ENCODE measurements at places on chromosomes 16 and 17.

DNA sequence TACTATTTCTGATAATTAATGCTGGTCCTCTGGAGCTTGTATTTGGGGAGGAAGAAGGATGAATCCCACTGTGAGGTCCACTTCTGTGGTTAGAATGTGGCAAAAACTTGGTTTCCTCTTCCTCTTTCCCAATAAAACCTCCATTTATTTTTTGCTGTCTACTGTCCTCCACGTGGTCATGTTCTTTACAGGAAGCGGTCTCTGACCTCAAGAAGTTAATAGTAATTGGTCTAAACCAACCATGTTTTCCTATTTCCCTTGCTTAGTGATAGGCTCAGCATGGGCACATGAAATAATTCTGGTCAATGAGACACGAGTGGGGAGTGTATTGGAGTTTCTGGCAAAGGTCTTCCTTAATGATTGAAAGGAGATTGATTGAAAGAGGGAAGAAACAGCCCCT, 33.9 kb downstream of the CHP2 start:
- DNase-seq = no peak

DNA sequence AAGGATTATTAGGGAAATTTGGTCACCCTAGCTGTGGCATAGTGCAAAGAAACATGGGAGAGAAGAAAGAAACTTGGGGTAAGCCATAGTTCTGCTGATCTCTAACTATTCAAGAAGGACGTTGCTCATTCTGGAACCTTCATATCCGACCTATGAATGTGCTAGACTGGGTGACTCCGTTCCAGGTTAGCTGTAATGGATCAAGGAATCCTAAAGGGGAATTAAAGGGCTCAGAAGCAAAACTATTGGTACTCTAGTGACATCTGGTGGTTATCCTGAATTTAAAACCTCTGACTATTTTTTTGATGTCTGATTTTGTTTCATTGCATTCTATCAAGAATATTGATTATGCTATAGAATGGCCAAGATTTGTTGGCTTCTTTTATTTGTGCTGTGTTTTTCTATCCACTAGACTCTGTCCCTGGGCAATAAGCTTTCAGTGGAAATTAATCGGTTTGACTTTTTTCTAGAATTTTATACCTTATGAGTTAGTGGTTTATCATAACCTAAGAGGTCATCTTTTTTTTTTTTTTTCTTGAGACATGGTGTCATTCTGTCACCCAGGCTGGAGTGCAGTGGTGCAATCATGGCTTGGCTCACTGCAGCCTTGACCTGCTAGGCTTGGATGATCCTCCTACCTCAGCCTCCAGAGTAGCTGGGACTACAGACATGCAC, 19.5 kb downstream of the PCTP start:
- no peak for DNase-seq

DNA sequence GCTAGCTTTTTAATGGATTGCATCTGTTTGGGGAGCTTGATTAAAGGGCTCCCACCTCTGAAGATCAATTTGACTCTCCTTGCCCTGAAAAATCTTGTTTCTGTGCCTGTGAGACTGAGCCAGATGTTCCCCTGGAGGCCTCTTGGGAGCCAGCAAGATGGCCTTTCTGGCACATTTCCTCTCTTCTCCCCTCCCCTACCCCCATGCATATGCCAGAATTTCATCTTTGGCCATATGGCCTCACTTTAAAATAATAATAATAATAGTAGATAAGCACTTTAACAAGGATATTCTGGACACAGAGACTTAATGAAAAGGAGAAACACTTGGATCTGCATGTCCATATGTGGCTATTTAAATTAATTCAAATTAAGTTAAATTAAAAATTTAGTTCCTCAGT, 144.1 kb upstream of the CES5A start:
- DNase-seq = no peak

- DNase-seq = peak; percentile 57
Observed at GRCh38 chr16:11349599-11350276, 4.5 kb downstream of the RMI2 start.

- no peak for DNase-seq
Observed at GRCh38 chr16:15616012-15616411, 26.9 kb downstream of the MARF1 start.

DNA sequence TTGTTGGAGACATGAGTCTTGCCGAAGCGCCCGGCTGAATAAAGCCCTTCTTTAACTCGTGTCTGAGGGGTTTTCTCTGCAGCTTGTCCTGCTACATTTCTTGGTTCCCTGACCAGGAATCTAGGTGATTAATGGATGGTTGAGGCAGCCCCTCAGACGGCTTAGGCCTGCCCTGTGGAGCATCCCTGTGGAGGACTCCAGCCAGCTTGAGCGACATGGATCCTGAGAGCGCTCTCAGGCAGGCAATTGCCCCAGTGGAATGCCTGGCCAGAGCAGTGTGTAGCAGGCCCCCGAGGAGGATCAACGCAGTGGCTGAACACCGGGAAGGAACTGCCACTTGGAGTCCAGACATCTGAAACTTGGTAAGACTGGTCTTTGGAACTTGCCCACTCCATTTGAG, 17.3 kb upstream of the ENDOV start:
- DNase-seq = no peak

GRCh38 chr16:77439106-77439505, 4.3 kb upstream of the ADAMTS18 start:
- no peak for DNase-seq

DNA sequence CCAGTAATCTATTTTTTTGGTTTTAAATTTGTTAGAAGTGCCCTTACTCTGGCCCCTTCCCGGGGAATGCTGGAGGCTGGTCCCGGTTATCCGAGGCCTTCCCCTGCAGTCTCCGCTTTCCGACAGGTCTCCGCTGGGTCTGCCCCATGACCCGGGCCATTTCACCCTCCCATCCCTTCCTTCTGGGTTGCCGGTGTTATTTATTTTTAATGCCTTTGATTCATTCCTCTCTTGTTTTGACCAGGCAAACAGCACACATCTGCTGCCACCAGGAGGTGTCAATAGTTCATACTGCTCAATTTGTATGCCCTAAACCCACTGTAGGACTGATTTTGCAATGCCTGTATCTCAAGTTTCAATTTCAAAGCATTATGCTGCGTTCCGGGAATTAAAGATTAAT, 113.2 kb upstream of the IRX5 start:
- DNase-seq = no peak

DNA sequence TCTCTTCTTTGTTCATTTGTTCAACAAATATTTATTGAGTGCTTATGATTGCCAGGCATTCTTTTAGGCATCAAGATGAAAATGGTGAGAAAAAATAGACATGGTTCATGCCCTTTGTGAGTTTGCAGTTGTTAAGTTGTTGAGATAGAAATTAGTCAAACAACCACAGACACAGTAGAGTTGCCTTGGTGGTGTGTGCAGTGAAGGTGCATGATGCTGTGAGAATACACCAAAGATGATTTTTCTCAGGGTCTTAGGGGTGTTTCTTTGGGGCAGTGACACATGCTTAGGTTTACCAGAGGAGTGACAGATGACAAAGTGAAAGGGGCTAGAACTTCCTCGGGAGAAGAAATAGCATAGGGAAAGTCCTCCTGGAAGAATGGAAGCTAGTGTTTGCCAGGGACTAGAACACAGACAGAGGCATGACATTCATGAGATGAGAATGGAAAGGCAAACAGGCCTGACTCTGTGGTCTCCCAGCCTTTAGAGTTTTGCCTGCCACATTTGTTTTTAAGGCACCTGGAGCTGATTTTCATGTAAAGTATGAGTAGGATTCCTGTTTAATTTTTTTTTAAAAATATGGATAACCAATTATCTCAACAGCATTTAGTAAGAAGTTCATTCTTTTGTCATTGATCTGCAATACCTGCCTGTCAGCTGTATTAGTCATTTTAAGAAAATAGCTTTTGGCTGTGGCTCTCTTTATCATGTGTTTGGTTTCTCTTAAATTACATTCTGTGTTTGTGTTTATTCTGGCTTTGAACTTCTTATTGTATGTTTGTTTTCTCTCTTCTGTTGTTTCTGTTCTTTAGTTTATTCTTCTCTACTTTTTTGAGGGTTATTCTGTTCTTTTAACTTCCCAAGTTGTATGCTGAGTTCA, 36.6 kb downstream of the CYLD start:
- no peak for DNase-seq

DNA sequence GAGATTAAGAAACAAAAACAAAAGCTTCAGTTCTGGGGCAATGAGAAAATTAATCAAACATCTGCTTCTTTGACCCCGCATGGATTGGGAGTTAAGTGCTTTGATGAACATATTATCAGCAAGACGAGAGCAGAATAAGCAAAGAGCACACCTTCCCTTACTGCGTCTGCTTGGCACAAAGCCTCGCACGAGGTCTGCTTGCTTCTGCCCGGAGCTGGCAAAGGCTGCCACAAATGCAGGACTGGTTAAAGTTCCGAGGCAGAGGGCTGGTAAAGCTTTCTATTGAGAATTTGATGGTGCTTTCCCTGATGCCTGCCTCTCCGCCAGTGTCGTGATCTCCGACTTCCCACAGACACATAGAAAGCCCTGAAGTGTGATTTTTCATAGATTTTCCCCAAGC, 17.0 kb downstream of the VAT1L start:
- no peak for DNase-seq

DNA sequence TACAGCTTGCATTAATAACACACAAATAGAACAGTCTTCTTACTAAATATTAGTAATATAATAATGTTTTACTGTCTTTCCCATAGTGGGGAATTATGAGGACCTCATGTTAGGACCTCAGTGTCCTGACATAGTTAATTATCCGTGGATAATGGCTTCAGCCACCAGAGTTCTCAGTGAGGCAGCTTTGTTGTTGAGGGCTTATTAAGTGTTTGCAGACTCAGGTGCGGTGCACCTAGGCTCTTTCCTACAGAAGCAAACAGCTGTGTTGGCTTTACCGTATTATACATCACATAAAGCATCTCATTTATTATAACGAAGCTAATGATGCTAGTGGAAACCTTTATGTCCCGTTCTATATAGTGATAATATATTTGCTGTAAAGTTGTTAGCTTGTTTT, 246.7 kb downstream of the FTO start:
- DNase-seq = no peak

DNA sequence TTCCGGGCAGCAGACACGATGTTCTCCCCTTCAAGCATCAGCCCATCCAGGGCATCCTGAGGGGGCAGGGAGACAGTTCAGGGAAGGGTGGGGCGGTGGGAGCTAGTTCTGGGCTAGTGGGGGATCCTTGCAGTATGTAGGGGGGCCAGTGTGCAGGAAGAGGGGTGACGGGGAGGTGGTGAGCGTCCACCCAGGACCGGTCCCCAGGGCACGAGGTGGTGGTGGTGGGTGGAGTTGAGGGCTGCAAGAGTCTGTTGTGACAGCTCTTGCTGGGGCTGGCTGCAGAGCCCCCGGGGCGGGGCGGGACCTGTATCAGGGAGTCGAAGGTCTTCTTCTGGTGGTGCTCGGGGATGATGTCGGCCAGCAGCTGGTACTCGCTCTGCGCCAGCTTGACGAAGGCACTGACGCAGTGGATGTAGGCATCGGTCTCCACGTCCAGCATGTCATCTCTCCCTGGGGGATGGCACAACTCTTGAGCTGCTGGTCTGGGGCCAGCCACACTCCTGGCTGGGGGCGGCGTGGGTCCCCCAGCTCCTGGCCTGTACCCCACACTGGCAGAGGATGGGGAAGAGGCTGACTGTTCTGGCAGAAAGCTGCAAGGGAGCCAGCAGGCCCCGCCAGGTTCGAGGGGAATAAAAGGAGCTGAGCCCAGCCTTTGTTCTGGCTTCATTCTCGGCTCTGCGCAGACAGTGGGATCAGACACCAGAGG, 10.0 kb downstream of the ZACN start:
- DNase-seq = no peak

DNA sequence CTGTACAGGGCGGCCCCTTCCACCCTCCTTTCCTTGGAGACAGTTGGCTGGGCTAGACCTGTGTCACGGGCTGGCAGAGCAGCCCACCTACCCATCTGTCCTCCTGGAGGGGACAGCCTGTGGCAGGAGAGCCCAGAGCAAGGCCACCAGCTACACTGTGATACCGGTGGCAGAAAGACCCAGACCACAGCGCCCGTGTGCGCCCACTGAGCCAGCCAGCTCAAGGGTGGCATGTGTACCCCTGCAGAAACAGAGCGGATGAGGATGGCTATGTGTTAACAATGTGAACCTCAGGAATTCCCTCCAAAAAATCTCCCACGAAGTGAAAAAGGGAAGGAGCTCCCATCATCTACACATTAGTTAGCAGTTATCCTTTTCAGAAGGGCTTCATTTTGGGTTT, 7.1 kb downstream of the HBQ1 start:
- no peak for DNase-seq

- no peak for DNase-seq
Observed at GRCh38 chr17:6870841-6871240, 39.3 kb upstream of the TEKT1 start.

DNA sequence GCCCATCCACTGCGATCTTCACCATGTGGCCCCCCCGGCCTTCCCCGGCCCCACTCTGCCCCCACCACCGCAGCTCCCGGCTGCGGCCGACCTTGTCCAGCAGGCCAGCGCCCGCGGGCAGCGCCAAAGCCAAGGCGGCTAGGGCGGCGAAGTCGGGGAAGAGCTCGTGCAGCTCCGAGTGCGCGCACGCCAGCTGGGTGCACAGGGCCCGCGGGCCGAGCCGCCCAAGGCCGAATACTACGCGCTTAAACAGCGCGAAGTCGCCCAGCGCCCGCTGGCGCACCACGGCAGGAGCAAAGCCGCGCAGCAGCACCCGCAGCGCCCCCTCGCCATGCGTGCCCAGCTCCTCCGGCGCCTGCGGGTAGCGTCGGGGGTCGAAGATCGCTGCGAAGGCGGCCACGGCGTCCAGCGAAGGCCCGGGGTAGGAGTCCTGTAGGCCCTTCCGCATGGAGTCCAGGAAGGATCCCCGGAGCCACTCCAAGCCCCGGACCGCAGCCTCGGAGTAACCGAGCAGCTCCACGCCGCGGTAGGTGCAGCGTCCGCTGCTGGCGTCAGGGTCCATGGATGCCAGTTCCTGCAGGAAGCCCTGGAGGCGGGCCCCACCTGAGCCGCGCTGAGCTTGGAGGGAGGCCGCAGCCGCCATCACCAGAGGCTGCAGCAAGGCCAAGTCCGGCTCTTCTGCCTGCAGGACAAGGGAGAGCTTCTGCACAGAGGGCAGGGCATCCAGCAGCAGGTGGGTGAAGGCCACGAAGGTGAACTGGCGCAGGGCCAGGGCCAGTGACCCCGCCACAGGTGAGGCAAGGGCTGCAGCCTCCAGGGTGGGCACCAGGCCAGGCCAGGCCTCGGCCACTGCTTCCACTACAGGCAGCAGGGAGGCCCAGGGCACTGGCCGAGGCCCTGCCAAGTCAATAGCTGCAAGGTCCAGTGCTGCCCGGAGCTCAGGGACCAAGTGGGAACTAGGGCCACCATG, 10.3 kb downstream of the C17orf113 start:
- no peak for DNase-seq

DNA sequence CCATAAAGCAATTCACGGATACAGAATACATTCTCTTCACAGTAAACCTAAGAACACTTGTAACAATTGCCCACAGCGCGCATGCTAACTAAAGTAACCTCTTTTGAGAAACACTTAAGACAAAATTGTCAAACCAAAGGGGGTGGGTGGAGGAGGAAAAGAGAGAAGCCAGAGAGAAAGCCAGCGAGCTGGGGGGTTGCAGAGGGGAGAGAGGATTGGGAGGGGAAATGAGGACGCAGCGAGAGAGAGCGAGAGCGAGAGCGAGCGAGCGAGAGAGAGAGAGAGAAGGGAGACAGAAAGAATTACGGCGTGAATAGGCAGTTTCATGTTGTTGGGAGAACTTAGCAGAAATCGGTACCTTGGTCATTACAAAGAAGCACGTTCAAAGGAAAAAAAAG, 1.6 kb upstream of the HOXB7 start:
- no peak for DNase-seq

All from tibial nerve (tissue), 4 donors.